Stimulated activated CD8-positive, alpha-beta memory T cell treated with anti-CD3 and anti-CD28 coated beads, Interleukin-4, amount 100 ng/mL, for 1 hour (primary cell): ENCODE measurements at places on chromosomes 4 and X.

DNA sequence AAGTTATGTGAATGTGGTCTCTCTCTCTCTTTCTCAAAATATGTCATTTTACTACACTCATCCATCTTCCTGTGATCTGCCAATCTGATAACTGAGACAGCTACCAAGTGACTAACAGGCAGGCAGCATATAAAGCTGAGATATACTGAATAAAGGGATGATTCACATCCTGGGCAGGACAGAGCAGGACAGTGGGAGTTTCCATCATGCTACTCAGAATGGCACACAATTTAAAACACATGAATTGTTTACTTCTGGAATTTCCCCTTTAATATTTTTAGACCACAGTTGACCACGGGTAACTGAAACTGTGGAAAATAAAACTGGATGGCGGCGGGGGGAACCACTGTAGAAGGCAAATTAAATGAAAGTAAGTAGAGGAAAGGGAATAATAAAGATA lies 58.6 kb upstream of the DCTD start:
- no peak for DNase-seq

DNA sequence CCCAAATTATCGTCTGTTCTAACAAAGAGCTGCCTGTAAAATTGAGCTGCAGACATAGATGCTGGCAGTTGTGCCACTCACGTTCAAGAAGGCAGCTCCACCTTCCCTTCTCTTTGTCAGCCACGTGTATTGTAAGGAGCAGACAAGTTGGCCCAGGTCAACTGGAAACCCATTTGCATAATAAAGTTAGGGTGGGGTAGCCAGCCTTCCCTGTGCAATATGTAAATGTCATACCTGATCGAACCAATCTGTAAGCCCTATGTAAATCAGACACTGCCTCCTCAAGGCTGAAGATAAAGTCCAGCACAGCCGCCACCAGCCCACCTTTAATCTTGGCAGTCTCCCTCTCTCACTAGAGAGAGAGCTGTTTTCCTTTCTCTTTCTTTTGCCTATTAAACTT lies 117.2 kb downstream of the TMEM144 start:
- no peak for DNase-seq

- DNase-seq: no peak
Measured at GRCh38 chr4:108833046-108833445, 70.2 kb upstream of the ETNPPL start.

DNA sequence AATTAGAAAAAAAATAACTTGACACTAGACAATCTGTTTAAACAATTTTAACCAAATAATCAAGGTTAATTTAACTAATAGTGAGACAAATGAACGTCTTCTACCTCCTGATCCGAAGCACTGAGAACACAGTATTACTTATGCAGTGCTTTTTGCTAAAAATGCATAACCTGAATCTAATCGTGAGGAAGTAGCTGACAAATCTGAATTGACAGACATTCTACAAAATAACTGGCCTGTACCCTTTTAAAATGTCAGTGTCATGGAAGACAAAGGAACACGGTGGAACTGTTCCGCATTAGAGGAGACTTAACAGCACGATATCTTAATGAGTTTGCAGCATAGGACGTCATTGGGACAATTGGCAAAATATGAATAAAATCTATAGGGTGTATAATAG lies 631.2 kb upstream of the ZFP42 start:
- no peak for DNase-seq

DNA sequence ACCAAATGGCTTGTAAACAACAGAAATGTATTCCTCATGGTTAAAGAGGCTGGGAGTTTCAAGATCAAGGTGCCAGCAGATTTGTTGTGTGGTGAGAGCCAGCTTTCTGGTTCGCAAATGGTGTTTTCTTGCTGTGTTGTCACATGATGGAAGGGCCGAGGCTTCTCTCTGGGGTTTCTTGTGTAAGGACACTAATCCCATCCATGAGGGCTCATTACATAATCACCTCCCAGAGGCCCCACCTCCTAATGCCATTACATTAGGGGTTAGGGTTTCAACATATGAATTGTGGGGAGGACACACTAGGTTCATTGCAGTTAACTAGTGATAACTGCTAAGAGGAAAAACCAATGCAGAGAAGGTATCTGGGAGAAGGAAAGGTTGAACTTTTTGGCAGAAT lies 103.5 kb upstream of the ENPEP start:
- DNase-seq: no peak

- DNase-seq: no peak
Measured at GRCh38 chr4:7206385-7206784, 14.0 kb downstream of the SORCS2 start.

DNA sequence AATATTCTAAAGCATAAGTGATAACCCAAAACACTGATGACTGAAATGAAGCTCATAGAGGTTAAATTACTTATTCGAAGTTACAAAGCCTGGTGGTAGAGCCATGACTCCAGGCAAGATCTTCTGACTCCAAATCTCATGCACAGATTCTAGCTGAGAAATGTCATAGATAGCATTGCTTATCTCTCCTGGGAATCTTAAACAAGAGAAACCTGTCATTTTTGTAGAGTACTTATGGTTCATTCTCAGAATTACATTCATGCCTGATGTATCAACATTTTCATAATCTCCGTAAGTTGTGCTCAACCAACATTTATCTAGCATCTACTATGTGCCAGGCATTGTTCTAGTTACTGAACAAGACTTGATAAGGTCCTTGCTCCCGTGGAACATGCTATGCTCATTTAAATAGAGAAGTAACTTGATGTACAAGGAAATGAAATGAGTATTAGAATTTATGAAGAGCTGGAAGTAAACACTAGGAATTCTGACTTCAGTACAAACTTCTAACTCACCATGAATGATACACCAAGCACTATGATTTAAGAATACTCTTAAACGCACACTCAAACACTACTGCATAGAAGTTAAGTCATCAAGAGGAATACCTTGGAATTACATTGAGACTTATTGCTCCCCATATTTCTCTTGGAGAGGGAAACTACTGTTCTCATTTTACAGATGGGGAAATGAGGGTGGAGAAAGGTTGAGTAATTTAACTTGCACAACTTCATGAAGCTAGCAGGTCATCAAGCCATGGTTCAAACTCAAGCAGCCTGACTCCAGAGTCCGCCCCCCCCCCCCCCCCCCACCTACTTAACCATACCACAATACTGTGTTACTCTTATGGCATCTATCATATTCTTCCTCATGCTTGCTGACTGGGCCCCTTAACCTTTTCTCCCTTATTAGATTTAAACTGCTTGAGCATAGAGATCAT lies 45.4 kb downstream of the MBNL3 start:
- DNase-seq: no peak
